ENCODE measurements at places on chromosomes 5 and 9.

- DNase-seq: no peak
Observed at GRCh38 chr5:130890610-130891009, 274.4 kb downstream of the HINT1 start.

DNA sequence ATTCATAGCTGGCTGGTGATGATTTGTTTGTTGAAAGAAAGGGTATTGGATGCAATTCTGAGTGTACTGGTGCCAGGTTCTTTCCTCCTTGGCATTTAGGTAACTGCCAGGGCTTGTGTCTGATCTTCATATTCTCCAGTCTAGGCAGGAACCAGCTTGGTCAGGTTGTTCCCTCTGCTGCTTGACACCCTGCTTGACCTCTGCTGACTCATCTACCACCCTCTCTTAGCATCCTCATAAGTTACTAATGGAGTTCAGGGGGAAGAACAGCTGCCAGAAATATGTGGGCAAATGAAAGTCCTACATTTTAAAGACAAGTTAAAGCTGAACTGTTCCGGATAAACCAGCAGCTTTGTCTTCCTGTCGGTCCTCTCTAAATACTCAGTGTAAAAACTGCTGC lies 116.1 kb upstream of the TNC start:
- DNase-seq: no peak

DNA sequence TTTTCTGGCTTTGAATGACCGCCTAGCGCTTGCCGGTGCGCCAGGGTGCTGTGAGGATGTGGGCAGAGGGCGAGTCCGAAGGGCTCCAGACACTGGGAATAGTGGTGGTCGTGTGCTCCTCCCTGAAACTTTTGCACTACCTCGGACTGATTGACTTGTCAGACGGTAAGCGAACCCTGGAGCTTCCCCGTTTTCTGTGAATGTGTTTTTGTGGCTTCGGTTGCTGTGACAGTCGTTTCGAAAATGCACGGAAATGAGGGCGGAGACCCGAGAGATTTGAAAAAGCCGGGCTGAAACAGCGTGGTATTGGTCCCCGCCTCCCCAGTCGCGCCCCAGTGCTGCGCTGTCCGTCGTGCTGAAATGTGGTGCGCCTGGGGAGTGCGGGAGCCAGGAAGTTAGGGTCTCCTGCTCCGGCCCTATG lies 102.5 kb upstream of the GABRP start:
- peak; percentile 82 for DNase-seq

DNA sequence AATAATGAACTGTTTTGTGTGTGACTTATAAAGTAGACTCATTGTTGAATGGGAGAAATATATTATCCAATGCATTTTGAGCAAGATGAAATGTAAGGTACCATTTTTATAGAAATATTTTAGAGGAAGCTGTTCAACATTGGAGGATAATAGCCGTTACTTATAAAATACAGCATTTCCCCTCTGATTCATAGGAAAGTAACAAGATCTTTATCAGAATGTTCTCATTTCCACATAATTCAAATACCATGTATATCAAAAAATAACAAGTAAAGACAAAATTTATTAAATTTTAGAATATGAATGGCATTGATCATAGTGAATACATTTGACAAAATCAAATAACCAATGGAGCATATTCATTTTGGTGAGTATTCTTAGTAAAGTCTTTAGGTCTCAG lies 346.7 kb upstream of the PTGER4 start:
- DNase-seq: no peak

DNA sequence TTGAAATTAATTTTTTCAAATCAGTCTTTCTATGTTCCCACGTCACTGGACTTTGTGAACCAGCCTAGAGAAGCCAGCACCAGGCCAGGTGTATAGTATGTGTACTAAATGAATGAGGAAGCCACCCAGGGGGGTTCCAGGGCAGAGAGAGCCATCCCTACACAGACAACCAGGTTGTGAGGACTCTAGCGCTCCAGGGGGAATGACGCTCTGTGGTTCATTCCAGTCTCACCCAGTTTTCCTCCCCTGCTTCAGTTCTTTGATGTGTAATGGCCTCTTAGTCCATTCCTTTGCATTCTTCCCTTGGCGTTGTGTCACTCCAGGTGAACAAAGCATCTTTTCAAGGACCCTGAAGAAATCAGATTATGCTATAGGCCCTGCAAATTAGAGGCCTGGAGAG lies 330.6 kb downstream of the NSG2 start:
- no peak for DNase-seq

- DNase-seq: no peak
Observed at GRCh38 chr5:97547999-97548738, 365.1 kb upstream of the RIOK2 start.

DNA sequence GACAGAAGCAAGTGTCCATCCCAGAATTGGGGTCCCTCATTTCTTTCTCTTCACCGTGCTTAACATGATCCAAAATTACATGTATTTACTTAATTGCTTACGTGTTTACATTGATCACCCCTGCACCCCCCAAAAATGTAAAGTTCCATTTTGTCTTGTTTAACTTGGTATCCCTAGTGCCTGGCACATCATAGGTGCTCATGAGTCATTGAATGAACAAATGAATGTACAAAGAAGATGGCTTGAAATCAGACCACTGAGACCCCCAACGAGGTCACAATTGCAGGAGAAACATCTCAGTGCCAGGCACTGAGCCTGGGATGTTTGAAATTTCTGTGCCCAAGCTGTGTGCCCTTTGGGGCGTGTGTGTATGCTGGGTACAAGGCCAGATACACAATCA lies 45.2 kb upstream of the NDFIP1 start:
- no peak for DNase-seq

DNA sequence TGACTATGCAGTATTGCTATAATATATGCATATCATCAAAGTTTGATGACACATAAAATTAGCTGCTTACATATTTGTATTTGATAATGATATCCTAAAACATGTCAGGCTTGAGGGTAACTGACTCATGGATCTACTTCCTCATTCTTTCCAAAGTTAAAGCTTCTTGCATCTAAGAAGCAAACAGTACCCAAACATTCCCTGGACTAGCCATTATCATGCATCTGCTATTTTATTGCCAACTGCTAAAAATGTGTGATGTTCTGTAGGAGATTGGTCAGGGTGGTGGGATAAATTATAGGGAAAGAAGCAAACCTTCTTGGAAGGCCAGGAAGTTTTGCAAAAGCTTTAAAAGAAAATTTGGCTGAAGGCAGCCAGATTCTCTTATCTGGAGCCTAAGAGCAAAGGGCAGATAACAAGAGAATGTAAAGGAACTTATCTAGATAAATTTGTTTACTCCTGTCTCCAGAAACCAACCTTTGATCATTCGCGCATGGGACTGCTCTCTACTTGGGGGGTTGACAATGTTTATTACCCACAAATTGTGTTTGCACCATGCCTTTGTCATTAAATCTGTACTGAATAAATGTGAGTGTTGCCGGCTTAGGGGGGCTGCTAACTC lies 604.1 kb upstream of the TLE4 start:
- no peak for DNase-seq

GRCh38 chr5:103014983-103015382 lies 105.0 kb downstream of the GIN1 start:
- DNase-seq: no peak

DNA sequence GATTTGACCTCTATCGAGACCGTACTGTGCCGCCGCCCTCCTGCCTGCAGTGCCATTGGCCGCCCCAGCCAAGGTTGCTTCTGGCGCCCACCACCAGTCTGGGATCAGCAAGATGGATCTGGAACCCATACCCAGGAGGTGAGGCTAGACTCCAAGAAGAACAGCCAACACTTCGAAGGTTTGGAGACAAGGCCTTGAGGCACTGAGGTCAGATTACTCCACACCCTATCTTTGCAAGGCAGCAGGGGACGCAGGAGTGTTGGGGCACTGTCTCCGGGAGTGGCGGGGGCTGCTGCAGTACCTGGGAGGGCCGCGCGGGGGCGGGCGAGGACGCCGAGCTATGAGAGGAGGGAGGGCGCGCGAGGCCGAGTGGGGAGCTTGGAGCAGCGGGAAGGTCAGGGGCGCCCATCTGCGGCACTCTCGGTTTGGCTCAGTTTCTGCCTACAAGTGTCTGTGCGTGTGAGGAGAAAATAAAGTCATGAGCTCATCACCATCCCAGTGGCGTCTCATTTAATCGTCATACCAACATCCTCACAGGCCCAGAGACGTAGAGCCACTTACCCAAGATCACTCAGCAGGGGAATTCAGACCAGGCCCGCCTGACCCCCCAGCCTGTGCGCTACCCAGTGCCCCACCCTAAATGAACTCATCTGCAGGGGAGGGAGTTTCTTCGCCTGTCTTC lies 20.5 kb upstream of the PSD2 start:
- peak; percentile 94 for DNase-seq

GRCh38 chr9:114396558-114397218 lies 8.9 kb upstream of the AKNA start:
- DNase-seq: no peak
